ENCODE measurements at places on chromosomes 2 and 18.

GRCh38 chr2:180991820-180992219 is 11.4 kb downstream of the UBE2E3 start:
- no peak for DNase-seq

DNA sequence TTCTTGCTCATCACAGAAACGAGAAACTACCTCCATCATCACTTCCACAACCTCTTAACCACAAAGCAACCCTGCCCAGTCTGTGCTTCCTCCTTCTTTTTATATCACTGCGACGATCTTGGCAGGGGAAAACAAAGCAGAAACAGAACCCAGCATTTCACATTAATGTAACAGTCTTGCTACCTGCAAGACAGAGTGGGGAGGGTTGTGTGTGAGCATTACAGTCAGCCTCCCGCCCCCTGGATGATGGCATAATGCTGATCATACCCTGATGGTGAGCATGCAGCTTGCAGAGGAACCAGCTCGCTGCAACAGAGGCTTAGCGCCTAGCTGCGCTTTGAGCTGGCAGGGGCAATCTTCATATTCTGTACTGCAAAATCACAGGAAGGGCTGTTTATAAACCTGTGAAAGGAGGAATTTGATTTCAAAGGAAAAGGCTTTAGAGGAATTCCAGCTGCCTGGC is 376.1 kb downstream of the IRS1 start:
- DNase-seq = peak; percentile 37

GRCh38 chr2:16141641-16141921 is 201.2 kb downstream of the MYCN start:
- DNase-seq = no peak

- DNase-seq = no peak
Observed at GRCh38 chr2:42721898-42722297, 42.0 kb downstream of the OXER1 start.

- no peak for DNase-seq
Observed at GRCh38 chr2:69216535-69217332, 170.3 kb downstream of the GFPT1 start.

GRCh38 chr2:176103742-176104315 is 3.3 kb upstream of the HOXD11 start:
- no peak for DNase-seq

- DNase-seq = no peak
Observed at GRCh38 chr2:55732854-55733253, 39.2 kb upstream of the PNPT1 start.

- DNase-seq = no peak
Observed at GRCh38 chr2:138752197-138752956, 27.8 kb downstream of the NXPH2 start.

- no peak for DNase-seq
Observed at GRCh38 chr2:12727065-12727464, 10.3 kb downstream of the TRIB2 start.

DNA sequence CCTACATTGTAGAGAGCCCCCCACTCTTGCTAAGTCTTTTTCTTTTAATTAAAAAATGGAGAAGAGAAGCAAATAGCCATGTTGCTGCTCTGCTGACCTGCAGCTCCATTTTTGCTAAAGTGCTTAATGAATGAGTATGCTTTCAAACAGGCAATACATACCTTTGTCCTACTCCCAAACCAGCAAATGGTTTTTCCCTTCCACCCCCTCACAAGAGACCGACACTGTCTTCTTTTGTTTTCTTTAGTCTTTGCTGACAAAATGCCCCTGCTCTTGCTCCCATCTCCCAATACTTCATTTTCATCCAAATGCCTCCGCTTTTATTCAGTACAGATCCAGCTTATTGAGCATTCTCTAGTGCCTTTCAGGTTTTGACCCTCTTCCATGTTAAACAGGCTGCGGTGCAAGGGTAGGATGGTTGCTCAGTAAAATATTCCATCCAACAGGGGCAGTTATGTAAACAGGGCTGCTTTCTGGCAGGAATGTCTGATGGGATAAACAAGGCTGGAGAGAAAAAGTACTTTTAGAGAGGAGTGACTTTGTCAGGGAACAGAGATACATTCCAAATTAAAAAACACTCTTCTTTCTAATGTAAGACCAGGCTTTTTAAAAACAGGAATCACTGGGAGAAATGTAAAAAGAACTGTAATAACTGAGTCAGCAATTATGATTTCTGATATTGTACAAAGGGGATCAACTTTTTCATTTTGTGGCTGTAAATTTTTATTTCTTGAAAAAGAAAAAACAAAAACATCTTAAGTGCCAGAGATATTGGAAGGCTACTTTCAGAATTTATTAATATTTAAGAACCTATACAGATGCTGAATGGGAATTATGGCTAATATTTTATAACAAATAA is 136.8 kb downstream of the MEP1B start:
- DNase-seq = no peak

GRCh38 chr18:74465775-74466174 is 8.7 kb upstream of the DIPK1C start:
- DNase-seq = no peak

DNA sequence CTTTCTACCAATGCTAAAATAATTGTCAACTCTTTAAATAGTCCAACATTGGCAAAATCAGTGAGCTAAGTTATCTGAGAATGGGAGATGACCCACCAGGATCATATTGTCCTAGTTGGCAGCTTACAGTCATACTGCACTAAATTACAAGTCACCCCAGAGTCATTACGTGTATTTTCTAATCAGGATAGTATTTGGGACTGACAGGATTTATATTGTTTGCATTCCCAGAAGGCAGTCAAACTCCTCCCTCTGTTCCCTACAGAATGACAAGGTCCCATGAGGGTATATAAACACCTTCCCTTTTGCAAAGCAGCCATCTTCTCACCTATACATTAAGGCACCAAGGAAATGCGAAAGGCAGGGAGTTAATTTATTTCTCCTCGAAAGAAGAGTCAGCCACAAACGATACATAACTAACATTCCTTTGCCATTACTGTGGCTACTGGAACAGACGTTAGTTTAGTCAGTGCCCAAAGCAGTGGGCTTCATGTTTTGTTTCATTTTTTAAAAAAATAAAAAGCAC is 125.3 kb downstream of the ANTXR1 start:
- DNase-seq = no peak

- DNase-seq = no peak
Observed at GRCh38 chr18:77442393-77442792, 192.7 kb downstream of the GALR1 start.

DNA sequence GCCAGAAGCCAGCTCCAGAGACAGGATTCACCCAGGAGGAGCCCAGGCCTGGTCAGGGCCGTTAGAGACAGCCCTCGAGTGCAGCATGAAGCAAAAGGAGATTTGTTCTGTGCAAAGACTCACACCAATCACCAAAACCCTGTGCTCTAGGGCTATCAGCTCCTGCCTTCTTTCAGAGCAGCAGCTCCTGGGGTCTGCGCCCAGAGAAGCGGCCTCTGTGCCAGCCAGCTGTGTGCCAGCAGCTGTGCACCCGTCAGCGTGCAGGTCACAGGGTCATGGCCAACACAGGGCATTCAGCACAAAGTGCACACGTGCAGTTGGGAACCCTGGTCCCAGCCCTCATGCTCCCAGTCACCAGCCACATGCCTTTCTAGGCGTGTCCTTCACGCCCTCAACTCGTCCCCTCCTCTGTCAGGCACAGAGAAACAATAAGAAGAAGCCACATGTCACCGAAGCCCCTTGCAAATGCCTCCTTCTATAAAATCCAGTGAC is 49.3 kb downstream of the ZNF516 start:
- no peak for DNase-seq

GRCh38 chr2:201122276-201122675 is 6.3 kb downstream of the CFLAR start:
- DNase-seq = no peak

- no peak for DNase-seq
Observed at GRCh38 chr2:160175169-160176134, 24.6 kb downstream of the ITGB6 start.

- no peak for DNase-seq
Observed at GRCh38 chr2:223414646-223415045, 187.5 kb downstream of the SCG2 start.

- no peak for DNase-seq
Observed at GRCh38 chr18:40016405-40016804, 1938.6 kb upstream of the PIK3C3 start.

DNA sequence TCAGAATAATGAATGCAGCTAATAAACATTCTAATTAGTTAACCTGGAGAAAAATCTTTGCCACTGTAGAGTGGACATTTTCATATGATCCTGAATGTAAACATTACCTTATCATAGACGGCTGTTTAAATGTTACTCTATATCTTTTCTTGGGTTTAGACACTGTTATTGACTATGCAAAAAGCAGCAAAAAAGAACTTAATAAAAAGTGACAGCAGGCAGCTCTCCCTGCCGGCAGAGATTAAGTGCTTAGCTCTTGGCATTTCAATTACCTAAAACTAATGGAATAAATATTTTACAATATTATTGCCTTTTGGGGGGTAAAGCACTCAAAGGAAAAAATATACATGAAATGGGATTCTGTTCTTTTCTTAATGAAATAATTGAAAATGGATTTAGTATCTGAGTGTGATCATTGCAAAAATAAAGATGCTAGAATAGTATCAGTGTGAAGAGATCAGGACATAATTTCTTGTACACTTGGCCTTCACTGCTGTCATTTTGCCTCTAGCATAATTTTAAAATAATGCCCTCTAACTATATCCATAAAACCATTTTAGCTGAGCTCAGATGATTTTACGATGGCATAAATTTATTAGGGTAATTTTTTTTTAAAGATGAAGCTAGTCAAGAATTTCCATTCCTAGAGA is 203.4 kb upstream of the DPP10 start:
- DNase-seq = no peak

DNA sequence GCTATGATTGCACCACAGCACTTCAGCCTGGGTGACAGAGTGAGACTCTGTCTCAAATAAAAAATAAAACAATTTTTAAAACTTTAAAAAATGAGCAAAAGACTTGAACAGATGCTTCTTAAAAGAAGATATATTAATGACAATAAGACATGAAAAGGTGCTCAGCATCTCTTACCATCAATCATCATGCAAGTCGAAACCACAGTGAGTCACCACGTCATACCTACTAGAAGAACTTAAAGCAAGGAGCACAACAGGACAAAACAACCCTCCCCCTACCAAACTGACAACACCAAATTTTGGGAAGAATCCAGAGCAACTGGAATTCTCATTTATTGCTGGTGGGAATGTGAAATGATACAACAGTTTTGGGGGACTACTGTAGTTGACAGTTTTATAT is 251.6 kb downstream of the BCL2 start:
- no peak for DNase-seq

- DNase-seq = peak; percentile 42
Observed at GRCh38 chr2:206530727-206531126, 87.4 kb downstream of the ADAM23 start.

DNA sequence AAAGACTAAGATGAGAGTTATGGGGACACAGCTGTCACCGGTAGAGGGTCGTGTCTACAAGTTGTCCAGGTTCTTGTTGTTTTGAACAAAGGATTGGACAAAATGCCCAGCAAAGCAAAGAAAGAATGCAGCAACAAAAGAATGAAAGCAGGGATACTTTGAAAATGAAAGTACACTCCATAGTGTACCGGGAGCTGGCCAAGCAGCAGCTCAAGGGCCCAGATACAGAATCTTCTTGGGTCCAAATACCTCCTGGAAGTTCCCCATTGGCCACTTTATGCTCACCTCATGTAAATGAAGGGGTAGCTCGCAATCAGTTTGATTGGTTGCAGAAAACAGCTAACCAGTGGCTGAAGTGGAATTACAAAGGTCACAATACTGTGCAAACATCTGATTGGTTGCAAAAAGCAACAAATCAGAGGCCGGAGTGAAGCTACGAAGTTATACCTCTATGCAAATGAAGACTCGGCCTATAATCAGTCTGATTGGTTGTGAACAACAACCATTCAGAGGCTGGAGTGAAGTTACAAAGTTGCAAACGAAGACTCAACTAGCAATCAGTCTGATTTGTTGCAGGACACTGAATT is 474.9 kb upstream of the TMEFF2 start:
- no peak for DNase-seq

- no peak for DNase-seq
Observed at GRCh38 chr2:187900021-187900420, 345.8 kb upstream of the TFPI start.

GRCh38 chr2:133166031-133166430 is 402.2 kb downstream of the NCKAP5 start:
- no peak for DNase-seq

DNA sequence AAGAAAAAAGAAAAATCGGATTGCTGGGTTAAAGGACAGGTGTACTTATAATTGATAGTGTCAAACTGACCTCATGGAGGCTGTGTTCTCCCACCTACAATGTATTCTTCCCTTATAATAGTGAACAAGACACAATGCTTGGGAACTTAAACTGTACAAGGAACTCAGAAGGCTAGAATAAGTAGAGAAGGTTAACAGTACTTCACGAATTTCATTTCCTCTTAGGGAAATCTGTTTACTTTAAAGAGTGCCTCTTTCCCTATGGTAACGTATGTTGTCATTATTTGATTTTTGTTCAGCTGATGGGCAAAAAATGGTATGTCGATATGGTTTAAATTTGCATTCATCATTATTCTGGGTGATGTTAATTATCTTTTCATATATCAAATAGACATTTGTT is 9.2 kb upstream of the HK2 start:
- DNase-seq = no peak

- no peak for DNase-seq
Observed at GRCh38 chr2:45684756-45685155, 33.3 kb downstream of the PRKCE start.

DNA sequence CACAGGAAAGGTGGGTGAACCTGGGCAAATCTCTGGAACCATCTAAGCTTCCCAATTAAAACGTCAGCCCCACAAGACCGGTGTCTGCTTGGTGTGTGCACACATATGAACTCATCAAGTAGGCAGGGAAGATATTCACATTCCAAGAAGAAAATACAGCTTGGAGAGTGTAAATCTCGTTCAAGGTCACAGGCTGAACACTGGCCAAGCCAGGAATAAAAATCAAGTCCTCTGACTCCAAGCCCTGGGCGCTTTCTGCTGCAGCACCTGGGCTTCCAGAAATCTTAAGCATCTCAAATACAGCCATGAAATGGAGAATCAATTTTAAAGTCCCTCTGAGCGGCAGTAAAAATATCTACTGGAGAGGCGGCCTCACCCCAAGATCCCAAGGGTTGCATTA is 150.9 kb downstream of the TWIST2 start:
- no peak for DNase-seq

DNA sequence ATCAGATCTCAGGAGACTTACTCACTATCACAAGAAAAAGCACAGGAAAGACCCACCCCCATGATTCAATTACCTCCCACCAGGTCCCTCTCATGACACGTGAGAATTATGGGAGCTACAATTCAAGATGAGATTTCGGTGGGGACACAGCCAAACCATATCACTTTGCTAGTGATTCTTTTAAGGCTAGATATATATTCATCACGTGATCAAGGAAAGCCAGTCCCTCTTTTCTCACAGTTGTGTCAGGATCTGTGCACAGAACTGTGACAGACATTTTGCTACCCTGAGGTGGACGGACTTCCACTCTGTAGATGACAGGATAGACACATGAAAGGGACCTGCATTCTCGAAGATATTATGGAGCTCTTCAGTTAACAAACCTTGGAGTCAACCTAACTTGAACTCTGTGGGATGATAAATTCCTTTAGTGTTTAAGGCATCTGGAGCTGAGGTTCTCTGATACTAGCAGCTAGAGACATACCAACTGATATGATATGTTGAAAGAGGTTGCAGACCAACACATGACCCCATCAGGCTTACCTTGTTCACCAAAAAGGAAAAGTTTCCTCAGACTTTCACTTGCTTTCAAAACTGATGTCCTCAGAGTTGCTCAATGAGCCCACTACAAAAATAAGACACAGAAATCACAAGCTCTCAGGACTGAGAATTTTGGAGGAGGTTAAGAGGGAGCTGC is 66.3 kb upstream of the SCG2 start:
- no peak for DNase-seq

GRCh38 chr18:32937597-32937996 is 164.8 kb upstream of the KLHL14 start:
- DNase-seq = no peak
